ENCODE measurements at places on chromosomes 12 and 14. TPM values are rescaled to one million over a fixed set of nuclear protein-coding genes. Genes with fewer than 3 reads are reported as not detected.

GRCh38 chr12:133120385-133121191, 9.5 kb downstream of the ZNF891 start:
- no peak overlapping the region for H3K27ac ChIP-seq
- no peaks in the 10 kb centered on the region for H3K4me1 ChIP-seq
- no peaks in the 10 kb centered on the region for H3K27me3 ChIP-seq

DNA sequence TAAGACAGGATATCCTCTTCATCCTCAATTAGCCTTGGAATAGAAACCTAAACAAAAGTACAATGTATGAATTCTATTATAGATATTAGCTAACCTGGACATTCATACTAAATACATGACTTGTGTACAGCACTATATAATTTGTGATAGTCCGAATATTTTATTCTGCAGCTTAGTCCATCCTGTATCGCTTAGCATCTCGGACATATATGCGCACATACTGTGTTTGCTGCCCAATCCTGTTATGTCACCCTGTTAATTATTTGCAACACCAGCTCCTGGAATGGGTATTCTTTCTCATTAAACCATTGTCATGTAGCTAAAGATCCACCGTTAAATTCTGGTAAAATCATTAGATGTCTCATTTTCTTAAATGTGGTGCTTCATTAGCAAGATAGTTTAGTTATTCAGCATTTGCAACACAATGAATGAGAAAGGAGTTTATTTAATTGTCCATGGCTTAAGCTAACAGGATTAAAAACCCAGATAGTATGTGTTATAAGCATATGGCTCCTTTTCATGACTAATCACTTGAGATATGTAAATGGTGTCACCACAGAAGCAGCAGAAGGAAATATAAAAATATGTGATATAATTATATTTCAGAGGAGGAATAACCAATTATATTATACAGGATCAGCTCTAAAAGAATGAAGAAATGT, 156.0 kb upstream of the ARHGAP5 start:
- no peaks in the 10 kb centered on the region for H3K27me3 ChIP-seq
- H3K27ac ChIP-seq = no peak overlapping the region
- no peak for DNase-seq
- no peaks in the 10 kb centered on the region for H3K4me1 ChIP-seq
- H3K4me3 ChIP-seq = no peak overlapping the region

SMCO2 gene
- not detected for total RNA-seq

EML5 gene
- 3.8 TPM for total RNA-seq

DNA sequence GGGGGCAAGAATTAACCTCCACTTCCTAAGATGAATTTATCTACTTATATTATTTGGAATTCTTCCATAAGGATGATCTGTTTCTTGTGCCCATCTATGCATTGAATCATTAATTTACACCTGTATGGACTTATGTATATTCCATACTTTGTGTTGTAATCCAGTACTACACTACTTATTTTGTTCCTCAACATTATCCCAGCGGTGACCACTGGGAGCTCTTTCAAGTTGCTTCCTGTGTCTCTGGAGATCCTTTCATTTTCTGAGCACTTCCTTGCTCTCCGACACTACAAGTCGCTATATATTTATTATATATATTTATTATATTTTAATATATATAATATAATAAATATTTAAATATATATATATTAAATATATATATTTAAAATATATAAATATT, 54.9 kb upstream of the SCN8A start:
- H3K4me3 ChIP-seq = no peak overlapping the region
- no peak for DNase-seq
- H3K27ac ChIP-seq = no peak overlapping the region
- peaks cover 11% of the 10 kb centered on the region for H3K4me1 ChIP-seq

GRCh38 chr12:95126076-95126475, 52.7 kb upstream of the NR2C1 start:
- H3K36me3 ChIP-seq = peaks cover 2% of the 10 kb centered on the region
- no peaks in the 10 kb centered on the region for H3K4me1 ChIP-seq
- no peak overlapping the region for H3K4me3 ChIP-seq
- DNase-seq = no peak
- H3K27ac ChIP-seq = no peak overlapping the region

NAB2 gene
- 20.4 TPM for total RNA-seq

- H3K27ac ChIP-seq = no peak overlapping the region
- no peak for DNase-seq
- H3K4me3 ChIP-seq = no peak overlapping the region
- H3K27me3 ChIP-seq = no peaks in the 10 kb centered on the region
- no peaks in the 10 kb centered on the region for H3K4me1 ChIP-seq
Observed at GRCh38 chr12:44098786-44099185, 262.9 kb downstream of the TMEM117 start.

ST8SIA1 gene
- total RNA-seq = not detected

GRCh38 chr12:24937553-24938244, 11.2 kb downstream of the BCAT1 start:
- H3K4me1 ChIP-seq = peaks cover 1% of the 10 kb centered on the region
- no peak for DNase-seq
- no peaks in the 10 kb centered on the region for H3K27me3 ChIP-seq
- no peaks in the 10 kb centered on the region for H3K36me3 ChIP-seq

DNA sequence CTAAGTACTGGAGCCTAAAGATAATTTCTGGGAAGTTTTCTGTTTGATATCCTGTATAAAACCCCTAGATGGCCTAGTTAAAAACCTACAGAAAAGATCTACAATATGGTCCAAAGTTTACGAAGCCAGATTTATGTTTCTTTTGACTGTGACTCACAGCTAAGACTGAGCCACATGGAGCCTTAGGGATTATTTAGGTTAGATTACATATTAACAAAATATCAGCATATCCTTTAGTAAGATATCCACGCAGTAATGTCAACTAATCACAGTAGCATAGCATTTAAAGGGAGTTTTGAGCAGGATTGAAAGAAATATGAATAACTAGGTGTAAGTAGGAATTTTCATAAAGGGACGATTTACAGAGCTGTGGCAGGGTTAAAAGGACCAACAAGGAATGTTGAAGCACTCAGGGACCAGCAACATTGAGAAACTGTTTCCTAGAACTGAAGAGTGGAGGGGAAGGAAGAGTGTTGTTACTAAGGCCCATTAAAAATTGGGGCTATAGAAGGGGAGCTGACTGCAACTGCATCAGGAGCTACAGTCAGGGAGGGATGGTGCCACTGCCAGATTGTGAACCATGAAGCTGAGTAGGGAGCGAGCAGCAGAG, 155.5 kb downstream of the DACT1 start:
- no peak overlapping the region for H3K4me3 ChIP-seq
- peaks cover 2% of the 10 kb centered on the region for H3K4me1 ChIP-seq
- H3K27me3 ChIP-seq = peaks cover 3% of the 10 kb centered on the region
- no peak overlapping the region for H3K27ac ChIP-seq
- no peak for DNase-seq
- no peaks in the 10 kb centered on the region for H3K36me3 ChIP-seq

CFAP54 gene
- total RNA-seq = 0.44 TPM

GRCh38 chr14:92729634-92730358, 18.6 kb downstream of the LGMN start:
- H3K4me3 ChIP-seq = no peak overlapping the region
- H3K27me3 ChIP-seq = no peaks in the 10 kb centered on the region
- H3K4me1 ChIP-seq = peaks cover 6% of the 10 kb centered on the region
- H3K36me3 ChIP-seq = peaks cover 33% of the 10 kb centered on the region

KCNMB4 gene
- total RNA-seq = 0.86 TPM

PLA2G1B gene
- not detected for total RNA-seq
